ENCODE measurements at places on chromosomes 7 and 10.
A peak's percentile ranks its signal among the peaks of the same experiment; 100 is the strongest.

GRCh38 chr10:122208571-122209430, 62.3 kb upstream of the BTBD16 start:
- no peak for DNase-seq

- DNase-seq: no peak
Observed at GRCh38 chr7:2032030-2032875, 200.5 kb downstream of the MAD1L1 start.

DNA sequence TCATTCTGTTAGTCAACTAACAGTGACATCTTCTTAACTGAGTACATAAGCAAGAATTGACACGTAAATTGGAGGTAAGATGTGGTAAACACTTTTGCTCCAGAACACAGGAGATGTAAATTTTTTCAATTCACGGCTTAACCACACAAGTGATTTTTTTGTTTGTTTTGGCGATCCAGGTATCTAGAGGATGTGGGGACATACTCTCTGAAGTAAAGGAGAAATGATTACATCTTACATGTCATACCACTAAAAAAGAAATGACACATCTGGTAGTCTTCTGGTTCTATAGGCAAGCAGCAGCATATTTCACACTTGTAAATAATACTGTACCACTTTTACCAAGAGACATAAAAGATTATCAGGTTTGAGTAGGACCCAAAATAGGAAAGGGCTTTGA, 200.3 kb upstream of the ZWINT start:
- DNase-seq: no peak

DNA sequence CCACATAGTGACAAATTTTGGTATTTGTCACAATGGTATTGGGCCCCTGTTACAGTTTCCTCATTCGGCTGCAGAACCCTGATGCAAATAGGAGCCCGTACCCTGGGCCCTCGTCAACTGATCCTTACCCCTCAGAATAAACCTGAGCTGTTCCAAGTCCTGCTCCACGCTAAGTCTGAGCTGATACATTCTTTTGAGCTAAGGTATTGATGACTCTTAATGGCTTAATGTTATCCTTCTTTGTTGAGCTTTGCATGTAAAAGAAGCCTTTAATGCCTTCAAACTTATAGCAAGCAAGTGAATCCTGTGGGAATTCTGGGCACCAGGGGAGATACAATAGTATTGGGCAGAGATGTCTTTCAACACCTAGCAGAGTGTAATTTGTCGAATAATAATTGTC, 31.8 kb downstream of the GATA3 start:
- DNase-seq: no peak

GRCh38 chr10:112852306-112852705, 97.7 kb upstream of the TCF7L2 start:
- DNase-seq: no peak

DNA sequence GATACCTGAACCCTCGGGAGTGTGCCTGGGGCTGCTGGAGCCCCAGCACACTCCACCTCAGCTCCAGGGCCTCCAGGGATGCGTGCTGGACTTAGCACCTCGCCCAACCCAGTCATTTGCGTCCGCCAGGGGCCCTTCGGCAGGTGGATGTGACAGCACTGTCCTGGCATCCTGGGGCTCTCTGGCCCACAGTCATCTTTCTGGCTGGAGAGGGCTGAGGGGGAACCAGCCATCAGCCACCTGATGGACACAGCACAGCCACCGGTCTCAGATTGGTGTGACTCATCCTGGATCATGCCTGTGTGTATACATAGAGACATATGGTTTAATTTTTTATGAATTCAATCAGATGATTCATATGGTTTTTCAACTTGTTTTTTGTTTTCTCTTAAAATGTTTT, 11.1 kb downstream of the ZNF775 start:
- no peak for DNase-seq

GRCh38 chr10:28652703-28653102, 24.6 kb upstream of the BAMBI start:
- DNase-seq: no peak

GRCh38 chr7:132577206-132578049, 1.2 kb upstream of the PLXNA4 start:
- DNase-seq: peak; percentile 68

- DNase-seq: no peak
Observed at GRCh38 chr7:90092506-90092905, 61.8 kb upstream of the STEAP1 start.

Data from stromal cell of bone marrow (primary cell).